CD8-positive, alpha-beta memory T cell (primary cell): ENCODE measurements at places on chromosomes 11 and 22. TPM values are rescaled to one million over a fixed set of nuclear protein-coding genes. Genes with fewer than 3 reads are reported as not detected.

Gene MUC15
- not detected for total RNA-seq

DNA sequence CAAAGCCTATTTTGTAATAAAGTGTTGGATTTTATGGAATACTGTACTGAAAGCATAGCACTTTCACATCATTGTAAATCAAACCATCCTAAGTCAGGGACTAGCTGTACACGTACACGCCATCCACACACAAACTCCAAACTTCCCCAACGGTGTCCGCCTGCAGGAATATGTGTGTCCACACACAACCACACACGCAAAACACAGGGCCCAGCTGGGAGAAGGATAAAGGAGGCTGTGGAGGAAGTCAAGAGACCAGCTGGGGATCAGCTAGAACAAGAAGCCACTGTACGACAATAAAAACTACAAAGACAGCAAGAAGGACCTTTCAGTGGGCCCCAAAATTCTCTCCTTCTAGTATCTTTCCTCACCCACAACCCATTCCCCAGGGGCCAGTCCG lies 1.6 kb downstream of the TRIM29 start:
- no peaks in the 10 kb centered on the region for H3K27me3 ChIP-seq
- H3K27ac ChIP-seq = no peak overlapping the region
- no peaks in the 10 kb centered on the region for H3K36me3 ChIP-seq
- DNase-seq = no peak

- H3K4me3 ChIP-seq = no peak overlapping the region
- H3K4me1 ChIP-seq = no peaks in the 10 kb centered on the region
- DNase-seq = peak; percentile 15
- H3K27me3 ChIP-seq = no peaks in the 10 kb centered on the region
Observed at GRCh38 chr11:120096369-120097191, 41.3 kb downstream of the TRIM29 start.

DNA sequence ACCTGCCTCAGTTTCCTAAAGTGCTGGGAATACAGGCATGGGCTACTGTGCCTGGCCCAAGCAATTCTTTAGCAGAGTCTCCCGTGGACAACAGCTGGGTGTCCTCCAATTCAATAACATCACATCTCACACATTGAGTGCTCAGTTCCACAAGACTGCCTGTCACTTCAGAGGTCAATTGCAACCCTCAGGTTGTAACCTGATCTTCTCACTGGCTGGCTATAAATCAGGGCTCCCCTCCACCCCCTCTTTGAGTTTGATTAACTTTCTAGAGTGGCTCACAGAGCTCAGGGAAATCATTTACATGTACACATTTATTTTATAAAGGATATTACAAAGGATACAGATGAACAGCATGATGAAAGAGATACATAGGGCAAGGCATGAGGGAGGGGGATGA lies 68.1 kb downstream of the MCHR1 start:
- H3K36me3 ChIP-seq = no peaks in the 10 kb centered on the region
- no peaks in the 10 kb centered on the region for H3K27me3 ChIP-seq
- no peak overlapping the region for H3K27ac ChIP-seq
- H3K4me3 ChIP-seq = no peak overlapping the region
